ENCODE measurements at places on chromosomes 13 and 19. TPM values are rescaled to one million over a fixed set of nuclear protein-coding genes. Genes with fewer than 3 reads are reported as not detected.

DNA sequence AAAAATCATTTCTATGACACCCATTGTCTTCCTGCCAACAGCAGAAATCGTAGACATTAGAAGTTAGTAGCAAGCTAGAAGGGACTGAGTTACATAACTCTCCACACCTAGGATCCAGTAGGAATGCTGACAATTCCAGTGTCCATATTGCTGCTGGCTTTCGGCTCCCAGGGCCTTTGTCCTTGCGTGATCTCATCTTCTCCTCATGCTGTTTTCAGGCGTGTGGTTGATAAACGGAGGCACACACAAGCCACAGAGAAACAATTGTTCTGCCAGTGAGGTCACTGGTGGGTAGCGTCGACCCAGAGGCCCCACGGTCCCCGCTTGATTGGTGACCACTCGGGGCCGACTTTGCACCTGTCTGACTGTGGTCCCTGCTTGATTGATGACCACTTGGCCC, 31.6 kb upstream of the F7 start:
- no peak for DNase-seq

CD33 gene
- 9.2 TPM for total RNA-seq

DNA sequence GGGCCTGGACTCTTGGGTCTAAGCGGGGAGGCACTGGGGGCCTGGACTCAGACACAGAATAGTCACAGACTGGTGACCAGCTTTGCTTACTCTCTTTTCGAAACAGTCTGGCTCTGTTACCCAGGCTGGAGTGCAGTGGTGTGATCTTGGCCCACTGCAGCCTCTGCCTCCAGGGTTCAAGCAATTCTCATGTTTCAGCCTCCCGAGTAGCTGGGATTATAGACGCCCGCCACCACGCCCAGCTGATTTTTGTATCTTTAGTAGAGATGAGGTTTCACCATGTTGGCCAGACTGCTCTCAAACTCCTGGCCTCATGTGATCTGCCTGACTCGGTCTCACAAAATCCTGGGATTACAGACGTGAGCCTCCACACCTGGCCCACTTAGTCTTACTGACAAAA, 11.1 kb downstream of the MED25 start:
- no peak for DNase-seq

GRCh38 chr13:40992678-40993518, 26.2 kb downstream of the ELF1 start:
- DNase-seq = no peak

GRCh38 chr13:94248454-94249228, 230.8 kb downstream of the DCT start:
- no peak for DNase-seq

PRODH2 gene
- not detected for total RNA-seq
